CD4-positive, alpha-beta T cell treated with Interferon gamma for 1 hour (primary cell): ENCODE measurements at places on chromosomes 5 and 9.

- DNase-seq: no peak
Measured at GRCh38 chr5:139745132-139745799, 50.3 kb upstream of the PSD2 start.

GRCh38 chr9:116686693-116687073, 422 bp upstream of the TRIM32 start:
- no peak for DNase-seq

DNA sequence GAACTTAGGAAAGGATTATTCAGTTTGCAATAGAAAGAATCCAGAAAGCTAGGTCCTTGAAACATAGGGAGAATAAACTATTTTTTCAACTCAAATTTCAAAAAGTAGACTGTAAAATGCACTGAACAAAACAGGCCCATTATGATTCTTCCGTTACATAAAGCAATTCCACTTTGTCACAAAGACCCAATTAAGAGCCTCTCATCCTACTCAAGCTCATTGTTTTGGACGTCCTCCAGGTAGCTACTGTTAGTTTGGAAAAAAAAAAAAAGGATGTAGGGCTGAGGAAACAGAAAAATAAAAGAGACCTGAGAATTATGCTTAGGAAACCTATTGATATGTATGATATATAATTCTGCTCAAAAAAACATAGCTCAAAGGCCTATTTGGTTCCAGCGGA, 74.0 kb downstream of the DIRAS2 start:
- no peak for DNase-seq

- DNase-seq: no peak
Measured at GRCh38 chr5:88503041-88503345, 234.3 kb upstream of the TMEM161B start.

DNA sequence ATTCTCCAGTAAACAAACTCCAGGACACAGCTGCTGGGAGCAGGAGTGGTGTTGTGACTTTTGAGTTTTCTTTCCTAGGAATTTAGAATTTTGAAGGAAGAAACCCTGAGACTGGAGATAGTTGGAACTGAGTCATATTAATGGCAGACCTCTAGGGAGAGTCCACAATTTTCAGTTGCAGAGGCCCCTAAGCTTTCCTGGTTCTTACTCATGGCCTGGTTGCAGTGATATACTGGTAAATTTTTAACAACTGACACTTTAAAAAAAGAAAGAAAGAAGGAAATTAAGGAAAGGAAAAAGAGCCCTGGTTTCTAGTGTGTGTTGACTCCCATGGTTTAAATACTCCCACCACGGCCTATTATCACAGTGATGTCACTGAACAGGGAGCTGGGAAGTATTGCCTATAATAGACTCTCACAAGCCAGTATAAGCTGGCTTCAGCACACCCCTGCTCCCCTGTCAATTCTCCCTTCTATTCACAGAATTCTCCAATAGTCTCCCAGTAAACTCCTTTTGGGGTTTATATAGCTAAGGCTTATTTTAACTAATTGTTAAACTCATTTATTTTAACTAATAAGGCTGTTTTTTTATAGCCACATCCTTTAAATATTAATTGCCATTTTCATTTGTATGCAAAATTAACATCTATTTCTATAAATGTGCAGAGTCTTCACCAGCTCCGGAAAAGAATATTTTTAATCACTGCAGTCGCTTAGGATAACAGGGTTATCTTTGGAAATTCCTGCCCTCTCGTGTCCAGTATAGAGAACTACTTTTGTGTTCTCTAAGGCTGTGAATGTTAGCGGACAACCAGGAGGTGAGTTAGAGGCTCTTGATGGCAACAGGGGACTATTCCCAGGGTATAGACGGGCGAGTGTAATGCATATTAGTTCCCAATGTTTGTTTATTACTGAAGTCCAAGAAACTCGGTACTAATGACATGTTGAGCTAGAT, 59.7 kb downstream of the GGTA1 start:
- no peak for DNase-seq

GRCh38 chr9:97374811-97375210, 37.1 kb upstream of the TDRD7 start:
- DNase-seq: no peak

DNA sequence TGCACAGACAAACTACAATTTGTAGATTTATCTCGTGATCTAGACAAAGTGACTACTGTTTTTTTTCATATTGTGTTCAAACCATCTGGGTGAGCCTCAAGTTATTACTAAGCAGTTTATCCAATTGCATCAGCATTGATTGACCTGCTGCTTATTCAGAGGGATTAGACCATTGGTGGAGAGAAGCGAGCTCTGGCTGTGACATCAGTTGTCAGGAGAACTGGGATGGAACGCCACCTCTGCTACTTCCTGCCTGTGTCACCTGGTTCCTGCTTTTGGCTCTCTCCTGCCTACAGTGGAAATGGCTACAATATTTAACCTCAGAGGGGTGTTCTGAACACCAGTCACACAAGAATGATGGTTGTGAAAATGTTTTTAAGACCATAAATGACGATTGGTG, 12.1 kb downstream of the NR4A3 start:
- no peak for DNase-seq

DNA sequence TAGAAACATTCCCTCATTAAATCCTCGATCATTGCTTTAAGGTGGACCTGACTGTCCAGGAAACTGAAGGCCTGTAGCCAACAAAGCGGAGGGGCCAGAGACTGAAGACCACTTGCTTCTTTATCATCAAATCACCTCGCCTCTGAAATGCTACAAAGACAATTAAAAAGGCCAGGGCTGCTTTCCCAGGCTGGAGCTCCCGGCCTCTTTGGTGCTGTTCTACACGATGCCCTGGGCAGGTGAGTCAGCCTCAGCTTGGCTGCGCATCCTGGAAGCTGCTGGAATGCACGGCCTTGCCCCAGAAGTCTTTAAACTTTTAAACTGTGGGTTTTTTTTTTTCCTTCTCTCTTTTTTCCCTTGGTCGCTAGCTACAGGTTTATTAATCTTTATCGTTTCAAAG, 46.5 kb downstream of the SH3PXD2B start:
- no peak for DNase-seq
